T-helper 2 cell (primary cell): ENCODE measurements at places on chromosomes 3 and 15.

DNA sequence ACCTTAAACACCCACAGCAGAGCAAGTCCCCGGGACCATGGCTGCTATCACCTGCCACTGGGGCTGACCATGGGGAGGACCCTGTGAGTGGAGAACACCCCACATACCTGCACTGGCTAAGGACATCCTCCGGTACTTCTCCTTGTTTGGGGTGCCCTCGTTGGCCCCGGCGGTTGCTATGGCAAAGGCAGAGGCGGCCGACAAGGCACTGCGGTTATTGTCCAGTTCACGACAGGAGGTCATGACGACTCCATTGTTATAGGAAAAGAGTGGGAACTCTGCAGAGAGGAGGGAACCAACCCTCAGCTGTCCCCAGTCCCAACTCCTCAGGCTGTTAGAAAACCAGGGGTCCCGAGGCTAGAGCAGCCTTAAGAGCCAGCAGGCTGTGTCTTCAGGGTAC, 54.8 kb upstream of the CTSH start:
- DNase-seq: no peak

DNA sequence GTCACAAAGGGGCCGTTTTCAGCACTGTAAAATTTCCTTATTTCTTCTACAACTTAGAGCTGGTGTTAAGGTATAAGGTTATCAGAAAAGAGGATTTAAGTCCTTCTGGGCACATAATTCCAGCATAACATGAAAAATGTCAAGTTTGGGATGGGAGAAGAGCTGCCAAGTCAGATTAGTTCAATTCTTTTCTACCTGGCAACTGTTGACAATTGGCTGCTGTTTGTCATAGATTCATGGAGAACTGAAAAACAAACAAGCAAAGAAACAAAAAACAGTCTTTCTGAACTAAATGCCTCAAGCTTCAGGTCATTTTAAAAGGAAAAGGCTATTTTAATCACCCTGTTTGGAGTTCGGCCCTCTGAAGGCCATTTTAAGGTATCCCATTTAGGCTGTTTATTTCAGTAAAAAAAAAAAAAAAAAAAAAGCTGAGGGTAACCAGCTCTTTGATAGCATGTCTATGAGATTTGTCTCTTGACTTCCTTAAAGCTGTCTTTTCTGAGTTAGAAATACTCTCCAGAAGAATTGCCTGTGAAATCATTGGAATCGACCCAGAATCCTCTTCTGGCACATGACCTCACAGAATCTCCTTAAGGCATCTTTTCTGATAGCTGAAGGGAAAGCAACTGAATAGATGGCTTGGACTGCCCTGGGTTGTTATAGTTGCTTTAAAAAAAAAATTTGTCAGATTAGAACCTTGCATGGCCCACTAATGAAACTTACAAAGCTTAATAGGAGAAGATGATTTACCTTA, 173.3 kb downstream of the SEMA6D start:
- DNase-seq: no peak

GRCh38 chr3:136567599-136568188, 184.5 kb downstream of the STAG1 start:
- no peak for DNase-seq

DNA sequence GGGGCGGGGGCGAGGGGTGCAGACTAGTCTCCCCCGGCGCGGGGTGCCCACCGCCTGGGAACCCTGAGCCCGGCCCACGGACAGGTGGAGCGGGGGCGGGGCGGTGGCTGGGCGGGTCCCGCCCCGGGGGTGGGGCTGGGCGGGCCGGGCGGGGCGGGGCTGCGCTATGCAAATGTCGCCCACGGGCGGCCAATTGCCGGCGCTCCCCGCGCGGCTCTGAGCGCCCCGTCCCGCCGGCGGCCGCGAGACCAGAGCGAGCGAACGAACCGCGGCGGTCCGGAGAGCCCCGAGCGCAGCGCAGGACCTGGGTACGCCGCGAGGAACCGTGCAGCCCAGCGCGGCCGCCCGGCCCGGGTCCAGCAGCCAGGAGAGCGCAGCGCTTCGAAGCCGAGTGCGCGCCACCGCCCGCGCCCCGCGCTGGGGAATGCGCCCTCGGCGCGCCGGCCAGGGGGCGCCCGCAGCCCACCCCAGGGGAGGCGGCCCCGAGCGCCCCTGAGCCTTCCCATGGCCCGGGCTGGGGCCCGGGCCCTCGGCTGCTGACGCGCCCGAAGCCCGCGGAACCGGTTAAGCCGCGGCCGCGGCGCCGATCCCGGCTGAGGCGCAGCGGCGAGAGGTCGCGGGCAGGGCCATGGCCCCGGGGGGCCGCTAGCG, at the start of gene SEMA3F:
SEMA3F (plus strand) TSS at position 485 of the 651 bp plus-strand sequence. CDS start 4,299 bp downstream, outside the sequence.
- peak; percentile 74 for DNase-seq

DNA sequence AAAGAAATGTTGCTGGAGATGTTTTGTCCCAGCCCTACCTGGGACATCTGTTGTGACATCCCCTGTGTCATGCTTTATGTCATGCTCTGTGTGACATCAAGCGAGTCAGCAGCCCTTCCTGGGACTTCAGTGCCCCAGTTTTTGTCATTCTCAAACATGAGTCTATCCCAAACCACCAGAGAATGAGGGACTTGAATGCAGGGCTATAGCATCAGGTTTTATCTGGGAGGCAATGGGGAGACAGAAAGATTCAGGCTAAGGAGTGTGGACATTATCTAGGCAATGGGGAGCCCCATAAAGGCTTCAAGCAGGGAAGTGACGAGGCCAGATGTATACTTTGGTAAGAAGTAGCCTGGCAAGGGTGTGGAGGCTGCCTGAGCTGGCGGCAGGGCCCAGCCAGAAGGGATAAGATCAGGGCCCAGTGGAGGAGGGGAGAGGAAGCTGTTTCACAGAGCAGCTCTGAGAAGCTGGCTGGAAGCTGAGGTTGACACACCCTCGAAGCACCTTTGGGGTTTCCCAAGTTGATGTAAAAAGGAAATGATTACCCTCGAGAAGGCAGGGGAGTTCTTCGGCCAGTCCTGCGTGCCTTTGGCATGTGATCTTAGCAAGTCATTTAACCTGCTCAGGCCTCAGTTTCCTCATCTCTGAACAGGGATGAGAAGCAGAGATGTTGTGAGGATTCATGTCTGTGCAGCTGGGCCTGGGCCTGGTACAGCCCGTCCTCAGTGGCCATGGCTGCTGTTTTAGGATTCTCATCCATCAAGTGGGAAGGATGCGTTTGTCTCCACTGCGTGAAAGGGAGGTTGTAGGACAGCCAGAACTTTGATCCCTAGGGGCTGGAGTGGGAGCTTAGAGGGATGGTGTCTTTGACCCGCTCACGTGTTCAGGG, 34.3 kb downstream of the IRAK2 start:
- peak; percentile 58 for DNase-seq

- DNase-seq: no peak
These were observed 242.8 kb upstream of the LYSMD4 start for GRCh38 chr15:99976000-99976399.

DNA sequence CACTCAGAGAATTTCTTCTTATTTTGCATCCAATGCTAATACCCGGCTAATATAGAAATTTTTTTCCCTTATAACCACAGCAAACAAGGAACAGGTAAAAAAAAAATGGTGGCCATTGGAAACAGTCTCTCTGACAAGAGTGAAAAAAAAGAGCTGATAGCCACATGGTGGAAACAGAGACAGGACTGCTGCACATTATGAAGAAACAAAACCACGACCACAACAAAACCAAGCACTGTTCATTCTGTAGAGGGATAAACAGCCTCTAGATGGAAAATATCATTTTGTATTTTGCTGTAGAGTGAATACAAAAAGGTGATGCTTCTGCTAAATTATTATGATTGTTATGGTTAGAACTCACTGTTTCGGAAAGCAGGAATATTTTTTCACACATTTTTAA, 686.2 kb downstream of the NLGN1 start:
- no peak for DNase-seq

DNA sequence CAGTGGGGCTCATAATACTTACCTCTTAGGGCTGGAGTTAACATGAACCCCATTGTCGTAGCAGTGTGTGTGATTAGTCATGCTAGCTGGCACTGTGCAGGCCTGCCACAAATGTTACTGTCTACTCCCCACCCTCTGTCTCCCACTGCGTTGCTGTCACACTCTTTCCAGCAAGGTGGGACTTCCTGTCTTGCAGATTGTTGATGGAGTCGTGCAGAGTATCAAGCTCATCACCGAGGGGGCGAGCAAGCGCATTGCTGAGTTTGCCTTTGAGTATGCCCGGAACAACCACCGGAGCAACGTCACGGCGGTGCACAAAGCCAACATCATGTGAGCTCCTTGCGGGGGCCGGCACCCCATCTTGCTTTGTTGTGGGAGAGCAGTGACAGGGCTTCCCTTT, 12.9 kb downstream of the IDH3A start:
- peak; percentile 54 for DNase-seq
